ENCODE measurements at places on chromosomes 12 and 14.

DNA sequence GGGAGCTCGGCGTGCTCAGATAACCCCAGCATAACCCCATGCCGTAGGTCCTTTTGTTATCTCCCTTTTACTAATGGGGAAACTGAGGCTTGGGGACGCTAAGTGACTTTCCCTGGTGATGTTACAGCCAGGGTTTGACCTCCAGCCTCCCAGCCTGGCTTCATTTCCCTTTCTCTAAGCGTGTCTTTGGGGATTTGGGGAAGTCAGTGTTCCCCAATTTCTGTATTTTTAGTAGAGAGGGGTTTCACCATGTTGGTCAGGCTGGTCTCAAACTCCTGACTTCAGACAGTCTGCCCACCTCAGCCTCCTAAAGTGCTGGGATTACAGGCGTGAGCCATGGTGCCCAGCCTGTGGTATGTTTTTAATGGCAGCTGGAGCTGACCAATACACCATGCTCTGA is 85.4 kb downstream of the PHETA1 start:
- DNase-seq = peak; percentile 34

DNA sequence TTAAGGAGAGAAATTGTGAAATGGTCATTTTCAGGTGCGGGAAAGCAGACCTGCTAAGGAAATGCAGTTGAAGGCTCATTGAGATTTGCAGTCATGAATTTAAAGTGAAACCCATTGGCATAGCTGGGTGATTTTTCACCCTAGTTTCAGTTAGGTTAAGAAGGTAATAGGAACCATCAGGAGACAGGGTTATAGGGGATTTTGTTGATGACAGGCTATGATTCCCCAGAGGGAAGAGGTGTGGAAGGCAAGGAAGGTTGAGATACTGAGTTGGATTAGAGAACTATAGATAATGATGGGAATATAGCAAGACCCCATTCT is 22.7 kb upstream of the BMAL2 start:
- DNase-seq = no peak

- no peak for DNase-seq
These were observed 7.7 kb upstream of the PPP1R13B start for GRCh38 chr14:103854822-103855733.

DNA sequence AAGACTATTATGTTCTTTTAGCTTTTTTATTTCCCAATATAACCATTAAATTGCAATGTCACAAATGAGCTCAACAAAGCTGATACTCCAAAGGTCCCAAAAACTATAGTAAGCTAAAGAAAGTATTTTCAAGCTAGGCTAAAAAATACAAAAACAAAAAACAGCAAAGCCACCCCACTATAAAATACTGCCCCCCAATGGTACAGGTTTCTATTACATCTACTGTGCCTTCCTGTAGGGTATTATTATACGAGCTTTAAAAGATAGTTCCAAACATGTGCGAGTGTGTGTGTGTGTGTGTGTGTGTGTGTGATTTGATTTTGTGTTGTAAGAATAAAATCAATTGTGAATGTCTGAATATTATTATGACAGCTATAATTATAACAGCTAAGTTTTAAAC is 1.1 kb downstream of the IFNG start:
- no peak for DNase-seq

- no peak for DNase-seq
These were observed 1.7 kb downstream of the LTBP2 start for GRCh38 chr14:74610199-74610865.

- DNase-seq = no peak
These were observed 148.3 kb downstream of the PTCSC3 start for GRCh38 chr14:36028218-36028617.

DNA sequence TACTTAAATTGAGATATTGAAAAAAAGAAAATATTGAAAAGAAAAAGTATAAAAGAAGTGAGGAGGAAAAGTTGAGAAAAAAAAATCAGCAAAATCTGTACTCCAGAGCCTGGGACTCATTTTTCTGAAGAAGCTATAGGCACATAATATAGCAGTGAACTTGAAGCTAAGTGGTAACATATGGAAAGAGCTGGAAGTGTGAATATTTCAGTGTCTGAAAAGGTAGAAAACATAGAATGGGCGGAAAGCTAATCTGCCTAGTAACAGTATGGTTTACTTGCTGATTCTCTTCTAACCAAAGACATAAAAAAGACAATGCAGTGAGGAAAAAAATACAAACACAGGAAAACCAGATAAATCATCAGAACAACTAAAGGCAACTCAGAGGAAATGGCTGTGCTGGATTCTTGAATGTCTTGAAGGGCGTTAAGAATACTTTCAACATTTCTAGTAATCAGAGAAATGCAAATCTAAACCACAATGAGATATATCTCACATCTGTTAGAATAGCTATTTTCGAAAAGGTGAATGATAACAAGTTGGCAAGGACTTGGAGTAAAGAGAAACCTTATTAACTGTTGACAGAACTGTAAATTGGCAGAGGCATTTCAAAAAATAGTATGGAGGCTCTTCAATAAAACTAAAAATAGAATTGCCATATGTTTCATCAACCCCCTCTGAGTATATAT is 784.6 kb downstream of the LRFN5 start:
- no peak for DNase-seq

- DNase-seq = no peak
These were observed 70.4 kb upstream of the SFSWAP start for GRCh38 chr12:131640525-131640924.

DNA sequence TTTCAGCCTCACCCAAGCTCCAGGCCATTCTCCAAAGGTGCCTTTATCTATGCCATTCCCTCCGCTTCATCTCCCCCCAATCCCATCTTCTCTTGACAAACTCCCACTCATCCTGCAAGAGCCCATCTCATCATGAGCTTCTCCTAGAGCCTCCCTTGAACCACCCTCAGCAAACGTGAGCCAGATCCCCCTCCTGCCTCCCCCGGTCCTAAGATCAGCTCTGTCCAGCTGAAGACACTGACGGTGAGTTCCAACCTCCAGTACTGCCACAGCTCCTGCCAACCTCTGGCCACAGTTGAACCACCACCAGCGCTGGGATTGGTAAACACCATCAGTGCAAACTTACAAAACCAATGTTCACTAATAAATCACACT is 124.6 kb downstream of the BCL11B start:
- DNase-seq = no peak

GRCh38 chr14:56061051-56061450 is 57.2 kb upstream of the PELI2 start:
- no peak for DNase-seq

- no peak for DNase-seq
These were observed 23.0 kb upstream of the SERPINA4 start for GRCh38 chr14:94538070-94538740.

DNA sequence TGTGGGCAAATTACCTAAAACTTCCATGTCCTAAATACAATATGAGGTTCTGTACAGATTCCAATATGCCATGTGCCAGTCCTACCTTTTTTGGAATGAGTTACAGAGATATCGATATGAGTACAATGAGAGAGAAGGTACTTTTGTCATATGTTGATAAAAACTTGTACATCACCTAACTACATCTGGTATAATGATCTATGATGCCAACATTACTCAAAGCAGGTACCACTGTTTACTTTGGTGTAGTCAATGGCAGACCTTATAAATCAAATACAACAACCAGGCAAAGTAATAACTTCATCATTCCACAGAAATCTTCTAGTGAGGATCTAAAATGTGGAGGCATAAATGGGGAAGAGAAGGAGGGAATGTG is 12.7 kb downstream of the TEP1 start:
- DNase-seq = no peak

- no peak for DNase-seq
These were observed 425.3 kb upstream of the FBXO33 start for GRCh38 chr14:39857376-39858055.

GRCh38 chr12:18906395-18906794 is 168.5 kb downstream of the CAPZA3 start:
- no peak for DNase-seq

- no peak for DNase-seq
These were observed 326.6 kb upstream of the PRICKLE1 start for GRCh38 chr12:42916143-42916542.

GRCh38 chr12:6073426-6073825 is 51.0 kb downstream of the VWF start:
- DNase-seq = no peak

DNA sequence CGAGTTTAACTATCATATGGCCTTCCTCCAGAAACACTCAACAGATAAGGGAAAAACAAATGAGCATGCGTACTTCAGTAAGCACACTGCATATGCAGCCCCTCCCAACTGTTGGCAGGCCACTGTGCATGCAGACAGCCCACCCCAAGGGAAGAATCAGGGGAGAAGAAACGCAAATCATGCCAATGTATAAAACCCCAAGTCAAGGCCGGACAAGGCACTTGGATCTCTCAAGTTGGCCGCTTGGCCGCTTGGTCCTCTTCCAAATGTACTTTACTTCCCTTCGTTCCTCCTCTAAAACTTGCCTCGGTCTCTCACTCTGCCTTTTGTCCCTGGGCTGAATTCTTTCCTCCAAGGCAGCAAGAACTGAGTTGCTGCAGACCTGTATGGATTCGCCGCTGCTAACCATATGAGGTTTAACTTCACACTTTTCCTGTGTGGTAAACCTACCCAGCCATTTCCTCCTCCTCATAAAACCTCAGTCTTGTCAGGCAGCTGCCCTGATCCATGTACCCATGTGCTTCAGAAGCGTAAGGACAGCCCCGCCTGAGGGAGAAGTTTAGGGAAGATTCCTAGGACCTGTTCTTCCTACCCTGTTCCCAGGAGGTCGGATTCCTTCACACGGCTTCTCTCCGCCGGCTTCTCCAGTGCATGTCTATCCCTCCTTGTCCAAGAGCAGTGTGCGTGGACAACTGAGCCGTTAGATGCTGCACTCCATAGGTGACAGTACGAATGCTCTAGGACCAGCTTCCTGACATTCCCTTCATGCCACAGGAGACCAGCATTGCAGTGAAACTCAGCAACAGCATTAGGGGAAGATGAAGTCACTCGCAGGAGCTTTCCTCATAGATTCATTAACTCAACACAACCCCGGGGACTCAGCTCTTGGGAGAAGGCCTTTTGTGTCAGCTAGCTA is 188.0 kb downstream of the MON2 start:
- DNase-seq = no peak

DNA sequence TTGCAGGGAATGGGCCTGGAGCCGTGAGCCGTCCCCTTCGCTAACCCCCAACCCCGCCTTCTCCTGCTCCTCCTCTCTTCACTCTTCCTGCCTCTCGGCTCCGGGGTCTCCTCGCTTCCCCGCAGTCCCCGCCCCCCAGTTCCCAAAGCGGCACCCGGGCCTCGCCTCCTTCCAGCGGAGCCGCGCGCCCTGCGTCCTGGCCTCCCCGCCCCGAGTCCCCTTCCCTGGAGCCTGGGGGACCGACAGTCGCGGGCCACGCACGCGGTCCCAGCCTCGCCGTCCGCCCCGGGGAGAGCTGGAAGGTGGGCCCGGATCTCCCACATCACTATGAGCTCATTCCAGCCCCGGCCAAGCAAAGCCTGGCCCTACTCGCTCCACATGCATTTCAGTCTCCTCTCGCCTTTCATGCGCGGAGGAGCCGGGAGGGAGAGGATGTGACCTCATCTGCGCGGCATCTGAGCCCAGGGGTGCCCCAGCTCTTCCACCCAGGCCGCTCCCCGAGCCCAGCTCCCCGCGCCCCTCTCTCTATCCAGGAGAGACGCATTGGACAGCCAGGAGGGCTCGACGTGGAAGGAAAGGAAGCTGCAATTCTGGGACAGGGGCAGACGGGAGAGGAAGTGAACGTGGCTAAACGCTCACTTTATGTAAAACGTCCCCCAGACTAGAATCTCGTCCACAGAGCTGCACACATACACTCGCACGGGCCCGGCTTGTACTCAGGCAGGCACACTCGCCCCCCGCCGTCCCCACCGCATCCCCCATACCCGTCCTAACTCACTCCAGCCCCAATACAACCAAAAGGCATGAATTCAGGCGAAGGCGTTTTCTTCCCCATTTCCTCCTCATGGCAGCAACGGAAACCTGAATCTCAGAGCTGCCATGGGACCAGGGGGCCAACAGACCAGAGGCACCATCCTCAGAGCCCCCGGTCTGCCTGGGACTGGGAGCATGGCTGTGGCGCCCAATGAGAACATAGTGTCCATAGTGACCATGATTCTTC is 108.7 kb upstream of the CCND2 start:
- DNase-seq = peak; percentile 25

DNA sequence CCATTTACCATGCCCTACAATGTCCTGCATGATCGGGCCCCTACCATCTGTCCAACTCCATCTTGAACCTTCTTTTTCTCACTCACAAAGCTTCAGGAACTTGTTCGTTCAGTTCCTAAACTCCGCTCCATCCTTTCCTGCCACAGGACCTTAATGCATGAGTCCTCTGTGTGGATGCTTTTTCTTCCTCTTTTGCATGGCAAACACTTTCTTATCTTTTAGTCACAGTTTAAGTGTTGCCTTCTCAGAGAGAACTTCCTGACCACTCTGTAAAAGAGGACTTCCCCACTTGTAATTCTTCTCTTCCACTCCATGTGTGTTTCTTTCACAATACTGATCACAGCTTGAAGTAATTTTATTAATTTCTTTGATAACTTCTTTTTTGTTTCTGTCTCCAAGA is 54.4 kb upstream of the ETV6 start:
- DNase-seq = peak; percentile 67

DNA sequence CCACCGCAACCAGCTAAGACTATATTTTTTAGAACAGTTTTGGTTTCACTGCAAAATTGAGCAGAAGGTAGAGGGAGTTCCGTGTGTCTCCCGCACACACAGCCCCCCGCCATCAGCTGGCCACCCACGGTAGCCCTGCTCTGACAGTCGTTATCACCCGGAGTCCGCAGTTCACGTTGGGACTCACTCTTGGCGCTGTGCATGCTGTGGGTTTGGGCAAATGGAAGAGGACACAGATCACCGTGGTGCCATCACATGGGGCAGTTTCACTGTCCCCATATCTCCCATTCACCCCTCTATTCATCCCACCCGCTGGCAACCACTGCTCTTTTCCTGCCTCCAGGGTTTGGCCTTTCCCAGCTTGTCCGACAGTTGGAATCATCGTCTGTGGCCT is 31.8 kb upstream of the ULK1 start:
- DNase-seq = no peak

DNA sequence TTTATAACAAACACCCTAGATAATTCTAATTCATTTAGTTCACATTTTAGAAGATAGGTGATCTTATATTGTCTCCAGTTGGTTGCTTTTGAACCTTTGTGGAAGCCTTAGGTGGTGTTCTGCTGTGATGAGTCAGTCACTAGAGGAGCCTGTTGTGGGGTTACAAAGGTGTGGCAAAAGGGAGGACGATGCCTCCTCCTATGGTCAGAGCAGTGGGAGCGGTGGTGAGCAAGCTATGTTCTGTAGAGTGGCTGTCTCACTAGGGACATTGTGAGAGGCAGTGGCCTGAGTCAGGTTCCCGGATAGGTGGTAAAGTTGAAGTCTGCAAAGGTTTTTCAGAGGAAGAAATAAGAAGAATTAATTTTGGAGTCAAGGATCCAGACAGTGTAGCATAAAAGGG is 71.6 kb upstream of the USP44 start:
- DNase-seq = no peak

Measured in inflammatory macrophage treated with lipopolysaccharide for 1 hour (primary cell).